ENCODE measurements at places on chromosomes 1 and 21.

DNA sequence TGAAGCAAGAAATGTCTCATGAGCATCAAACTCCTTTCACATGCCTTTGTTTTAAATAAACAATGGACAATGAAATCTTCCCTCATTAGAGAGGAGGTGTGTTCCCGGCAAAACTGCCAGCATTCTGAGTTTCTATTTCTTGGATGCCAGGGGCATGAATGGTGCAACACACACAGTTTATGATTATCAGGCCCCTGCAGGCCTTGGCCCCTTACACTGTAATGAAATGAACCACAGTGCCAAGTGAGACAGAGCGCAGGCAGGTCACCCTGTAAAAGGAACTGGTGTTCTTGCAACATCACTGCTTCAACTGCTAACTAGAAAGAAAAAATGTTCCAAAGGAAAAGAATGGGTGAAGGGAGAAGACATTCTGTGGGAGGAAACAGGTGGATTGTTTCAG lies 3.8 kb upstream of the PIGC start:
- no peak for DNase-seq

DNA sequence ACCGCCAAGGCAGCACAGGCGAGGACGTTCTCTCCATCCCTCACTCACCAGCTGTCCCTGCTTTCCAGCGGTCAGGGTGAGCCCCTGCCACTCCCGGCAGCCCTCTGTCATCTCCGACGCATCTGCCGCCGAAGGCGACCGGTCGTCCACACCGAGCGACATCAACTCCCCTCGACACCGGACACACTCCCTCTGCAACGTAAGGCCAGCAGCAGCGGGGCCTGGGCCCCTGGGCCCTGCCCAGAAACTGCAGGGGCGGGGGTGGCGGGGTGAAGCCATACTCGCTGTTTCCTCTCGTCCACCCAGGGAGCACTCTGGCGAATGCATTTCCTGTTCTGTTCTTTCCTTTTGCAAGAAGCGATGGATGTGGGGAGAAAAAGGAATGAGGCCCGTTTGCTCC lies 93.4 kb upstream of the TMEM51 start:
- no peak for DNase-seq

- DNase-seq, result no peak
Observed at GRCh38 chr1:48038270-48038767, 41.1 kb upstream of the TRABD2B start.

GRCh38 chr1:205310976-205311704 lies 10.4 kb downstream of the NUAK2 start:
- no peak for DNase-seq

DNA sequence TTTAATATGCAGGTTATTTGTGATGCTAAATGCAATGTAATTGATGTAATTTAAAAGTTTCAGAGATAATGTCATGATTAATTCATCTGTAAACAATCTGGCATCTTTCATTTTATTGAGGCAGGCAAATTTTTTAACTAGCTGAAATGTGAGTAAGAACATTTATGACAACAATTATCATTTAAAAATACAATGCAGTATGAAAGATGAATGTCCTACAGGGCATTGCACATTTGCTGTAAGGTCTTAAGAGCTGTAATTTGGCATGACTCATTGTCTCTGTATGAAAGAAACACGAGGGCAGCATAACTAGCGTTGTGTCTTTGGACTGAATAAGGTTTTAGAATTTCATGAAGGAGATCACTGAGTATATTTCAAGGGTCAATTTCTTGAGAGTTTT lies 642.8 kb downstream of the PLA2G4A start:
- DNase-seq, result no peak

DNA sequence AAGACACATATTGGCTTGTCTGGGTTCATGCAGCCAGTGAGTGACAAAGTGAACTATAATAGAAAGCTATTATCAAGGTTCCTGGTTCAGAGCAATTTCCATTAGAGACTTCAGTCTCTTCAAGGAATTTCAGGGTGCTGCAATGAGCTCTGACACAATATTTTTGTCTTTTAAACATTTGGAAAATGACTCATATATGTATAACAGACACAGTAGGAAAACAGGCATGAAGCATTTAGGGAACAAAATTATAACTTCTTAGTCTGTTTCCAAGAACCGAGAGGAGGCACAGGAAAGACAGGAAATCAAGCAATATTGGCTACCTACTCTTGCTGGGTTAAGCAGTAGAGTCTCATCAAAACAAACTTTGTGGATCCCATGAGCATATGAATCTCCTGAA lies 170.4 kb downstream of the PTPRC start:
- DNase-seq, result no peak

DNA sequence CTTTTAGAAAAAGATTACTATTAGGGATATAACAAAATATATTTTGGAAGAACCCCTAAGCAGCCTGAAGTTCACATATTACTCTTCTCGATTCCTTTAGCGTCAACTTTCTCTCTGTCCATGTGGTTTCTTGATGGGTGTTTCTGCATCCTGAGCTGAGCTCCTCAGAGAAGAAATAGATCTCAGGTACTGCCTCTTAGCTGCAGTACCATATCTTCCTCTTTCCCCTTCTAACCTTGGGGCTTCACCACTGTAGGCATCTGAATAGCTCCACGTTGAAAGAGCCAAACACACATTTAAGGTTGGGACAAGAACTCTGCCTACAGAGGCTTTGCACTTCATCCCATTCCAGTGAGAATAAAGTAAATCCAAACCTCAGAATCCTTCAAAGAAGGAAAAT lies 59.2 kb downstream of the SAMSN1 start:
- DNase-seq, result no peak

DNA sequence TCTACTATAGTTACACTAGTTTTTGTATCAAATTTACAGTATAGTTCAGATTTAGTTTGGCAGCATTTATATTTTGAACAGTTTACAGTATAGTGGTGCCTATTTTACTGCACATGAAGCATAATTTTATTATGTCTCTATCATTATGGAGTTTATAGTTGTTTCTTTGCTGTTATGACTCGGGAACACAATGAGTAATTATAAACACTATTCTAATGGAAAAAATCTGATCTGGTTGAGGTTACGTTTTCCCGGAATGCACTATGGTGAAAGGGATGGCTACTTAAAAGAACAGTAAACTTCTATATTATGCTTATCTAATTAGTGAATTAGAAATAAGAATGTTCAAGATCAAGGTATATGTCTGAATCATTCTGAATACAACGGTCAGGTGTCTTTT lies 10.6 kb downstream of the LCA5L start:
- DNase-seq, result no peak

DNA sequence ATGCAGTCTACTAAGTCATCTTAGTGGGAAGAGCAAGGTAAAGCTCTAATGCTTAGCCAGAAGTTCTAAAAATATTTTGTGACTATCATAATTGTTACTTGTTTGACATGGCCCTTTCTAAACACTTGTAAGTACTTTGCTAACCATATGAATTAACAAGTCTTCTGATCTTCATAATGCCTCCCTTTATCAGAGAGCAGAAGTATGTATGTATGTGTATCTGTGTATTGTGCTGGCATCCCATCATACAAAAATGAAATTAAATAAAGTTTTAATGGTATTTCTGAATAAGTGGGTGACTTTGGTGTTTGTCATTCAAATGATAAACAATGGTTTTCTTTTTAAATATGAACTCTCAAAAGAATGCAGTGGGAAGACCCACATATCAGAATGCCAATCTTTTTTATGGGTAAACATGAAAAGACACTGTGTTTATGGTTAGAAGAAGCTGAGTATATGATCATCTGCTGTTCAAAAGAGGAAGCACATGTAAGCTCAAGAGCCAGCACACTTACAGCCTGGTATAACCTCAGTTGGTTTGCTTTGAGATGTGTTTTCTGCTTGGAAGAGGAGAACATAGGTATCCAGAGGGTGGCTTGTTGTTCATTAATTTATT lies 159.6 kb downstream of the CLEC20A start:
- no peak for DNase-seq

DNA sequence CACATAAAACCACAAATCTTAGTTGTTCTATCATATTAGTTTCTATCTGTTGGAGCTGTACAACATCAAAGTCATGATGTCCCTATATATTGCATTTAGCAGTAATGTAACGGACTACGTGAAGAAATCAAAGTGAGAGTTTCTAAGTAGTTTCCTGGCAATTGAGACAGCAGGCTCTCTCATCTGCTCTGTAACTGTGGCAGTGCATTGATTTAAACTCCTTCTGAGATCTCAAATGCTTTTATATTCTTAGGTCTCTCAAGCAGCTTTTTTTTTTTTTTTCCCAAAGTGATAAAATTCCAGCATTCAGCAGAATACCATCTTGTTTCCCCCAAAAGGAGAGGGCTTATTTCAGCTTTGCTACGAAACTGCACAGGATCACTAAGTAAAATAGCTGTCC lies 480.1 kb downstream of the PTBP2 start:
- DNase-seq, result no peak

DNA sequence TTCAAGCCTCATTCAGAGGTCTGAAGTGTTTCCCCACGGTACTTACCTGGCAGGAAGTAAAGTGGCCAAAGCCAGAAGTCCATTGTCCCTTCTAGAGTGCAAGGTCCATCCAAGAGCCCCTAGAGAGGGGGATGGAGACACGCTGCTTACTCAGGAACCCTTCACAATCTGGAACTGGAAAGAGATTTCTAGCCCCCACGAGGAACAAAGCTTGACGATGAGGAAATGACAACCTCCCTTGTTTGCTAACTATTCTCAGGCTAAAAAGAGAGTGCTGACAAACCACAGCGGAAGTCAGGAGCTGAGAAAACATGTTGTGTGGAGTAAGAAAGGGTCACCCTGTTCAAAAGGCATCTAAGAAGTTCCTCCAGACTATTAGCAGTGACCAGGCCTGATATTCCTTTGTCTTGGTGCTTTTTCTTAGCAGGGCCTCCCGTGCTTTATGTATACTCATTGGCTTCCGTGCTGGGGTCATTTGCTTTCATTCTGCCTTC lies at the start of gene FCMR:
Gene FCMR (minus strand): TSS at position 170 of the 494 bp plus-strand sequence. CDS start 87 bp downstream, at position 83.
- peak; percentile 76 for DNase-seq

DNA sequence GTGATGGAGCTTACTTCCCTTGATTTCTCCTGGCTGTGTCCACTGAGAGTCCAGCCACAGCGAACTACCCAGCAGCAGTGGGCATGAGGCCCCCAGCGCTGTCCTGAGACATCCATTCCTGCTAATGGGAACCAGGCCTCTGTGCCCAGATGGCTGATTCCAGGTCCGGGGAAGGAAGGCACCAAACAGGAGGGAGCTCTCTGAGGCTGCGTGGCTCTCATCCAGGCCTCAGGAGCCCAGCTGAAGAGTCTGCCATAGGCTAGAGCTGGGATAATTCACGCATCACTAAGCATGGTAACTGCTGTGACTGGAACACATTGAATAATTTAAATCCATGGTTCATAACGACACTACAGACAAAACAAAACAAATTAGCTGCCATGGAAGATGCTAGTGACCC lies 24.7 kb upstream of the LRRC47 start:
- DNase-seq, result no peak

DNA sequence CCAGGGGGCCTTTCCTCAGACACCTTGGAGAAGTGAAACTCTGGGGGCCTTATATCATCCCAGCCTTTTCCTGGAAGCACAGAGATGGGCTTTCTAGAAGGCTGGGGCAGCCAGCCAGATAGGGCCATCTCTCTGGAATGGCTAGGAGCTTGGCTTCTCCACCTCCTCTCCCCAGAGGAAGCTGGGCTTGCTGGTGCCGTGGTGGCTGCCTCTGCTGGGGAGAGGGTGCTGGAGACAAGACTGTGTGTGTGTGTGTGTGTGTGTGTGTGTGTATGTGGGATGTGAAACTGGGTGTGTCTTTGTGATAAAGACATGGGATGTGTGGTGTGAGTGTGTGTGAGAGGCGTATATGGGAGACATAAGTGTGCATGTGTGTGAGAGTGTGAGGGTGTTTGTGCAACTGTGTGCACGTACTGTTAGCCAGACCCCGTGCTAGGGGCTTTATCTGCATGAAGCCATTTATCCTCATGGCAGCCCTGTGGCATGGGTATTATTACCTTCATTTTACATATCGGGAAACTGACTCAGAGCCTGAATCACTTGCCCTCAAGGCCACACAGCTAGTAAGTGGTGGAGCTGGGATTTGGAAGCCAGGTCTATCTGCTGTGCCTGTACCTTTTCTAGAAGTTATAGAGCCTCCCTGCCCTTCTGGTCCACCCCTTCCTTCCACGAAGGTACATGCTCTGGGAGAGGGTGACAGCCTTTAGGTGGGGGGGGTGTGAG lies 44.2 kb downstream of the PTPRU start:
- DNase-seq, result no peak

DNA sequence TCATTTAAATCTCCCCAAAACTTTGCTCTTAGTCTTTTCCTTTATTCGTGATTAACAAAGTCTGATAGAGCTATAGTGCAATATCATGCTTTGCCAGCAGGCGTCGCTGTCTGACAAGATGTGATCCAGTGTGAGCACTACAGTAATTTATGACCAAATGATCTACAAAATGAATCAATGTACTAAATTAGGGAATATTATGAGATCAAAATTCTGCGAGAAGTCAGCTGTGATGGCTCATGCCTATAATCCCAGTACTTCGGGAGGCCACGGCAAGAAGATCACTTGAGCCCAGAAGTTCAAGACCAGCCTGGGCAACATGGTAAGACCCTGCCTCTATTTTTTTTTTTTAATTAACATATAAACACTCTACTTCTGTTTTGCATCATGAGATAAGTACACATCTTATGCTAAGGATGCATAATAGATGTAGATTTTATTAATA lies 3.6 kb upstream of the SPSB1 start:
- peak; percentile 83 for DNase-seq

DNA sequence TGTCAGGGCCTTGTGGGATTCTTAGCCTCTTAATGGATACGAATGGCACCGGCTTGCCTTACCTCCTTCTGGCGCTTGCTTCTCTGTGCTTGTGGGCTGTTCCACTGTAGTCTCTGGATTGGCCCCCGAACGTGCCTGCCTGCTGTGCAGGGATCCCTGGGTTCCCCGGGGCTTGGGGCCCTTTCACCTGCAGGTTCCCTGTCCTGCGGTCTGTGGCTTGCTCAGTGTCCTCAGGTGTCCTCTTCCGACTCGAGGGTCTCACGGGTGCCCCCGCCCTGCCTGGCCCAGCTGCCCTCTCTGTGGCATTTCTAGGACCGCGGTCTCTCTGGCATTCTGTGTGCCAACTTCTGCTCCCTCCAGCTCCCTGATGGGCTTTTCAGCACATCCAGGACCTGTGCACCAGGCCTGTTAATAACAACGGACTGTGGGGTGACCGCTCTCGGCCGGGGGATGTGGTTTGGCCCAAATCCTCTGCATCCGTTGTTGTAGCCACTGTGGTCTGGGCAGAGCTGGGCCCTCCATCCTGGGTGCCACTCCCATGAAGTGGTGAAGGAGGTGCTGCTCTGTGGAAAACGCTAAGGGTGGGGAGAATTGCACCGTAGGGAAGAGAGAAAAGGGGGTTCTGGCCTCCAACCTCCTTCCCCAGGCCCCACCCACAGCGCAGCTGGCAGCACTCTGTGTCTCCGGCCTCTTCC lies 12.4 kb downstream of the COL18A1 start:
- no peak for DNase-seq

- DNase-seq, result no peak
Observed at GRCh38 chr1:182622901-182623528, 18.8 kb upstream of the RGS16 start.

DNA sequence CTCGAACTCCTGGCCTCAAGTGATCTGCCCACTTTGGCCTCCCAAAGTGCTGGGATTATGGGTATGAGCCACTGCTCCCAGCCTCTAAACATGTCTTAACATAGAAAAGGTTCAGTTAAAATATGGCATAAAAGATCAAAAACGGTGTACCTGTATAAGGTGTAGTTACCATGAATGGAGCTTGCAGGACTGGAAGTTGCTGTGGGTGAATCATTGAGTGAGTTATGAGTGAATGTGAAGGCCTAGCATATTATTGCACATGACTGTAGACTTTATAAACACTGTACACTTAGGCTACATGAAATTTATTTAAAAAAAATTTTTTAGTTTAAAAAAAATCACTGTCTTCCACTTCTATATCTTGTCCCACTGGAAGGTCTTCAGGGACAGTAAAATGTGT lies 15.7 kb downstream of the ABCD3 start:
- no peak for DNase-seq
